NCI-H1694 treated with DMSO at 0.1 percent for 48 hours (cell line): ENCODE measurements at places on chromosomes 3 and 15.

DNA sequence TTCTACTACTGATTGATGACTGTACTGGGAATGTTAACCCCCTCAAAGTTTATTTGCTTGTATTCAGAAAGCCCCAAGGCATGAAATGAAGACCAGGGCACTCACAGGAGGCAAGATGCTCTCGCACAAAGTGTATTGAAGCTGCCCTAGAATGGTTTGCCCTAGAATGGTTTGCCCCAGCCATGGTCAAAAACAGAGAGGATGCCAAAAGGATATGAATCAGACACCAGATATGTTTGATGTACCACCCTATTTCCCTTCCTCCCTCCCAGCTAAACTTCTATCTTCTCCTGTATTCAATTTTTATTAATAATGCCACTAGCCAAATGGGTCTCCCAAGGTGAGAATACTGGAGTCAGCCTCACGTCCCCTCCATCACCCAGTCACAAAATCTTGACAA is 101.3 kb downstream of the TMCO5A start:
- no peak for DNase-seq

GRCh38 chr3:146468234-146468633 is 1.1 kb downstream of the PLSCR2 start:
- no peak for DNase-seq

GRCh38 chr3:48501196-48501595 is 2.8 kb downstream of the SHISA5 start:
- DNase-seq: no peak

- DNase-seq: no peak
Observed at GRCh38 chr3:23711916-23712494, 93.8 kb upstream of the UBE2E1 start.

DNA sequence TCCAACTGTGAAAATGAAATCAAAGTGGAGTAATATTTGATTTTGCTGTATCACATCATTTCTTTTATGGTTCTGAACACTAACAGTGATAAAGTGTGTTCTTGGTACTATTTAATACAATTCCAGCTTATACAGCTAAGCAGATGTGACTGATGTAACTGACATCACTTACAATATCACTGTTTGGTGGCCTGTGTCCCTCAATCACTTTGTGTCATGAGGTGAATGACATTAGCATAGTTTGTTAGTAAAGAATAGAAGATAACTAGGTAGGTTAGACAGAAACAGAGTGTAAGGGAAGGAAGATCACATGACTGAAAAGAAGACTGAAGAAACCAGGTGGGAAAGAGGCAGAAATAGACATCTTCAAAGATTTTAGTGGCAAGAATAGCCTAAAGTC is 138.7 kb downstream of the AQP9 start:
- no peak for DNase-seq

DNA sequence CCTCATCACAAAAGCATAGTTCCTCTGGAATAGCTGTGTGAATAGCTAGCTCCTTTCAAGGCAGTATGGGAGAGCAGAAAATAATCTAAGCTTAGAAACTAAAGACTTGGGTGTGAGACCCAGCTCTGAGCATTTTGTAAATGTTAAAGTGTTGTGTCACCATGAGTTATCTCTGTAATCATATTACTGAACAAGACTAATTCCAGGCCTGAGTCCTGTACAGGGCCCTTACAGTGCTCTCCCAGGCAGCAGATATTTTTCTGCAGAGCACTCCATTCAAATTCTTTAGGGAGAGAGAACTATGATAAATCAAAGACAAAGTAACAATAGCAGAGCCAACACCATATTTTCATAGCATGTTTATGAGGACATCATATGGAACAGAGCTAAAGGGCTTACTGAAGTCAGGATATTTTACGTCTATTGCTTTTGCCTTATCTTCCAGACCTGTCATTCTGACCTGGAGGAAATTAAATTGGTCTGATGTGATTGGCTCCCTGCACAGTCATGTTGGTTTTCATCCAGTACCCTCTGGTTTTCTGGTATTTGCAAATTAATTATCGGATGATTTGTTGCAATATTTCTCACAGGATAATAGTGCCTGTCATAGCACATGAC is 172.6 kb upstream of the PPP2R3A start:
- no peak for DNase-seq

DNA sequence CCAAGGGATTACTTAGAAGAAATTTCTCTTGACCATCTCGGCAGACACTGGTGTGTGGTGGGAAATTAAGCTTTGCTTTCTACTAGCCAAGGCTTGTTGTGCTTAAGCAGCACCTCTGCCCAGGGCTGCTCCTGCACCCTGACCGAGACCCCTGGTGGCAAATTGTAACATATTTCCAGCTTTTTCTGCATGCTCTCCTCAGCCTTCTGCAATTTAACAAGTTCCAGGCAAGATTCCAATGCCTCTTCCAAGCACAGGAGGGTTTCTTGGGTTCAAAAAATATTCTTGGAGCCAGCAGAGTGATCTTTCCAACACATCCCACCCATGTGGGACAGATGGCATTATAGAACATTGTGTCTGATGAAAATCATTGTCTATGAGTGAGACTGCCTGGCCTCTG is 210.5 kb downstream of the CLSTN2 start:
- no peak for DNase-seq

DNA sequence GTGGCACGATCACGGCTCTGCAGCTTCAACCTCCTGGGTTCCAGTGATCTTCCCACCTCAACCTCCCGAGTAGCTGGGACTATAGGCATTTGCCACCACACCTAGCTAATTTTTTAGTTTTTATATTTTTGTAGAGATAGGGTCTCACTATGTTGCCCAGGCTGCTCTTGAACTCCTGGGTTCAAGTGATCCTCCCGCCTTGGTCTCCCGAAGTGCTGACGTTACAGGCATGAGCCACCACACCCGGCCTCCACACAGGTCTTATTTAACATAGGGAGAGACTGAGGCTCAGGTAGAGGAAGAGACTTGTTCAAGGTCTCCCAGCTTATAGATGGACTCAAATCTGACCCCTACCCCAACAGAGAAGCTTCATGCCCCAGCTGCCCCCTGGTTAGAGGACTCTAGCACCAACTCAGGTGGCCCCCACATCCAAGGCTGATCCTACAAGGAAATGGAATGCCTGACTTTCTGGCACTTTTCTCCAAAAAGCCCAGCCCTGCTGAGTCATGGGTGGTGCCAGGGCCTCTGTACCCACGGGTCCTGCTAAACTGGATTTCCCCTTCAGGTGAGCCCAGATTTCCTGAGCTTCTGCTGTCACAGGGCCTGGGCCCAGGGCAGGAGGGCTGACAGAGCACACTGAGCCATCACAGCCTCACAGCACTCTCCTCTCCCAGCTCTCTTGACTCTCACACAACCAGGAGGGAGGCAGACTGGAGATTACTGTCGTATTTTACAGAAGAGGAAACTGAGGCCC is 5.6 kb downstream of the TMEM40 start:
- DNase-seq: no peak

- DNase-seq: no peak
Observed at GRCh38 chr3:30567139-30567753, 39.2 kb upstream of the TGFBR2 start.

DNA sequence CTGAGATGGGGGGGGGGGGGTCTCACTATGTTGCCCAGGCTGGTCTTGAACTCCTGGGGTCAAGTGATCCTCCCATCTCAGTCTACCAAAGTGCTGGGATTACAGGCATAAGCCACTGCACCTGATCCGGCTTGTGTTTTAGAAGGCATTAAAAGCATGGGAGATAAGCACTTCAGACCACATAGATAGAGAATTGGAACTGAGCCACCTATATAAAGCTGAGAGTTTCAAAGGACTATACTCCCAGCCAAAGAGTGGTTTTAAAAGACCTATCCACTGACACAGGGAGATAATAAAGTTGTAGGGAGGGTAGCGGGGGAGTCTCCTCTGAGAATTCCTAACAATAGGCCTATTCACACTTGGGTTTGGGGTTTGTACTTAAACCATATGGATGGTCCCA is 34.8 kb downstream of the DENND4A start:
- DNase-seq: no peak

DNA sequence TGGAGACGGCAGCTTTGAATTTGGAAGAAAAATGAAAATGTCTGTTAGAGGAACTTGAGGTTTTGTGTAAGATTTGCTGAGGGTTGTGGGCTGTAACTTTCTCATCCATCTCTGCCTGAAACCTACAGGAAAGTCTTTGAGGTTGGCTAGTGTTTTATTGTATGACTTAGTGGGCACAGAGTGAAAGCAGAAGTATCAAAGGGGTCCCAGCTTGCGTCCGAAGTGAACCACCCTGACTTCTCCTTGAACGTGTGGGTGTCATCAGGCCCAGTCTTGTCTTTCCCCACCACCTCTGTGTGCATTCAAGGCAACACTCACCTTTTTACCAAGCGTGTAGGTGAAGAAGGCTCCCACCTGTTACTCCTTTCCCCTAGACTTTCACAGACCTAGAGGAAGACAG is 682.1 kb upstream of the CFAP20DC start:
- no peak for DNase-seq

DNA sequence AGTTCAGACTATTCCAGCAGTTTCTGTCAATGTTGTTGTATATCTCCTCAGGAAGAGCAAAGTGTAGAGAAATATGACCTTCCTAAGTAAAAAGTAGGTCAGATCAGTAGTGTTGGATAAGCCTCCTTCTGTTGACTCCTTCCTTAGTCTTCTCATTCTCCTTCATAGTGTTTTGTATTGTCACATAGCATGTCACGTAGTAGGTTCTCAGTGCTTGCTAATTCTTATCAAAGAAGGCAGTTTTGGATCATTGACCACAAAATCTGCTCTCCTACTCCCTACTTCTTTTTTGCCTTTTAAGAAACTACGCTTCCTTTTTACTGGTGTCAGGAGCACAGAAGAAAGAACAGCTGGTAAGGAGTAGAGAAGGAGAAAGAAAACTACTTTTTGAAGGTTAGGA is 1.0 kb upstream of the MGA start:
- DNase-seq: no peak

- peak; percentile 57 for DNase-seq
Observed at GRCh38 chr3:49339941-49340800, at the start of gene USP4. USP4 (minus strand) TSS chr3:49340053; CDS start chr3:49340024, 29 bp downstream.

- no peak for DNase-seq
Observed at GRCh38 chr3:14282706-14283075, 104.1 kb downstream of the LSM3 start.

DNA sequence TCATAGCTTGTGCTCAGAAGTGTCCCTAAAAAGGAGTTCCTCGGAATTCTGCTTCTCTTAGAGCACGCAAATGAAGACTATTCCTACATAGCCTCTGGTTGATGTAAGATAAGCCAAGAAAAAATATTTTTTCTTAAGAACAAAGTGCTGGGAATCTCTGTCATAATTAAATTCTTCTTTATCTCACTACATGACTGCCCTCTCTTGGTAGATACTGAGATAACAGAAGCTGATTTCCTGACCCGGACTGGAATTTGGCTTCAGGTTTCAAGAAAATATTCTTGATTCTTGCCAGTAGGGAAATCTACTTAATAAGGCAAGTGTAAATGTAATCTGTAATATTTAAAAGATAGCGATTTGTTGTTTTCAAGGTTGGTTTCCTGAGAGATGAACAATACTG is 31.3 kb upstream of the SETMAR start:
- DNase-seq: peak; percentile 5

DNA sequence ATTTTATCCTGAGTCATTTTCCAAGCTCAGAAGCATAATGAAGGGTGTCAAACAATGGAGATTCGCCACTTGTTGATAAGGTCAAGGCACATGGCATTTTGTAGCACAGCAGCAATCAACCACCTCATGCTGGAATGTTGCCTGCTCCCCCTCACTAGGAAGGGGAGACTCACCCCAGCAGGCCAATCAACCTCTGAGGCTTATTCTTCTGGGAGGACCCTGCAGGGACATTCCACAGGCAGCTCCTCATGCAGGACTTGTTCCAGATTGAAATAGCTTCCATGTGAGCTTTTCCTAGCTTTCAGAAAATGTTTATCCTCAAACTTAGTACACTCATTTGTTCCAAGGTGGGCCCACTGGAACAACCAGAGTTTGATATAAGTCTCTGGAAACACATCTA is 77.6 kb downstream of the SSR3 start:
- DNase-seq: no peak

DNA sequence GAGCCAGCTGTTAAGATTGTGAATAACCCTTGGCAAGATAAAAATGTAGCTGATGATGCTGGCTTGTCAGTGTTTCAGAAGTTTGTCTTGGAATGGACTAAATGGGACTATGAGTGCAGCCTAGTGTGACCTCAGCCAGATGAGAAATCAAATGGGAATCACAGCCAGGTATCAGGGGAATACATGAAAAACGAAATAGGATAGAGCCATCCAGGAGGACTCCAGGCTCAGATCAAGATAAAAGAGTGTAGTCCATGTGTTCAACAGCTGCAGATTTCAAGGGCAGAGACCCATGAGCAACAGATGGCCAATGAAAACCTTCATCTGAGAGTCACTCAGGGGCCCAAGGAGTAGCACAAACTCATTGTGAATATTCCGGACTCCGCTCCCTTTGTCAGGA is 1080.9 kb upstream of the CADM2 start:
- no peak for DNase-seq

DNA sequence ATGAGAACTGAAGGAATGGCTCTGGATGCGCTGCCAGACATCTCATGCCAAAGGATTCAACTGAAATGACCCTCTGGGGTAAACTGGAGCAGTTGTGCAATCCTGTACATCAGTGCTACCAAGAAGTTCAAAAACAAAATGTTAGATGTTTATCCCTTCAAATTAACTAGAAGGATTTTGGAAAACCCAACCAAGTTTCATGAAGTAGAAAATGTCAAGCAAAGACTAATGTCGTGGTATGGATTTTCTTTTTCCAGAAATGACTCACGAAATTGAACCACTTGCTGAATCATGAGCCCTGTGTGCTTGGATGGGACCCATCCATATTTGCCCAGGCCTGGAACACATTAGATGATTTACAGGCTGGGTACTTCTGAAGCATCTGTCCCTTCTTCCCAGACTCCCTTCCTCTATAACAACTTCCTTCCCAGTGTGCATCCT is 101.6 kb downstream of the LRTM1 start:
- DNase-seq: no peak

- DNase-seq: no peak
Observed at GRCh38 chr15:70479056-70479455, 284.3 kb downstream of the UACA start.

GRCh38 chr3:68467465-68467864 is 464.9 kb downstream of the TAFA4 start:
- no peak for DNase-seq

GRCh38 chr3:169771497-169772304 is 1.5 kb upstream of the MYNN start:
- DNase-seq: peak; percentile 97
